ENCODE measurements at places on chromosomes 1 and 21.

DNA sequence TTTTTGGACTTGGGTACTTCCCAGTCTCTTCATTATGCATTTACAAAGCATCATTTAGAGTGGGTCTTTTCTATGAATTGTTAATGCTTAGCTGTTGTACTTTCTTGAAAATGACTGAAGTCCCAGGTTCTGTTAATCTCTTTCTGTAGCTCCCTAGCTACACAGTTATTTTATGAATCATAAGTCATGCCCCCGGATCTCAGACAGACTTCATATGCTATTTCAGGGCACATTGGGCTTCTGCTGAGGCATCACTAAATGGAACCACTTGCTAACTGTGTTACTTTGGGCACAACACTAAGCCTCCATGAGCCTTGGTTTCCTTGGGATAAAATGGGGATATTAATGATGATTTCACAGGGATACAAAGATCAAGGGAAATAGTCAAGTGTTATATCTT is 55.5 kb upstream of the RBM15 start:
- DNase-seq, result no peak

- no peak for DNase-seq
Observed at GRCh38 chr1:63230722-63231121, 91.6 kb upstream of the FOXD3 start.

DNA sequence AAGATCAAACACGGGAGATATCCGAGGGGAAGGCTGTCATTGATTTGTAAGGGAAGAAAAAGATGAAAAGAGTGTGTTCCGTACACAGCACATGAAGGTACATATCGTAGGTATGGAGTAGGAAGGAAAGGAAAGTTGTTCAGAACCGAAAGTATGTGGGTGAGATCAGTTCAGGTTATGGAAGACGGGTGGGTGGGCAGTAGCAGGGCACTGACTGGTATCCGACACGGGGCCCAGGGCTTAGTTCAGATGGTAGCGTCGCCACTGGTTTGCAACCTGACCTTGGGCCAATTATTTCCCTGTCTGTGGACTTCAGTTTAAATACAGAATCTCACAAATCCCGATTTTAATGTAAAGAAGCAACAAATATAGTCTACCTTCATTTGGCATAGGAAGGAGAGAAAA is 27.8 kb upstream of the A3GALT2 start:
- DNase-seq, result no peak

DNA sequence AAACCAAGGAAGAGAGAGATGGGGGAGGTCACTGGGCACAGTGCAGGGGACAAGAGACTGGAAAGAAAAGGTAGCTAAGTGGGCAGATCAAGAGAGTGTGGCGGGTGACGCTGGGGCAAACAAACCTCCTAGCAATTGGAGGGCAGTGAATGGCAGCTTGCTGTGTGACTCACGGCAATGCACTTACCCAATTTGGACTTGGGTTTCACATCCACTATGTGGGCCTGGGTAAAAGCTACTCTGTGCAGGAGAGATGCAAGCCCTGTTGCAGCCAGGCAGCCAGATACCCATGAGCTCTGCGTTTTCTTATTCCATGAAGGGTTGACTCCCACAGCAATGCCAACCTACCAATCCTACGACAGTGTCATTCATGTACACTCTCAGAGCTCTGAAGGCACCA is 9.5 kb downstream of the PLXNA2 start:
- DNase-seq, result no peak

DNA sequence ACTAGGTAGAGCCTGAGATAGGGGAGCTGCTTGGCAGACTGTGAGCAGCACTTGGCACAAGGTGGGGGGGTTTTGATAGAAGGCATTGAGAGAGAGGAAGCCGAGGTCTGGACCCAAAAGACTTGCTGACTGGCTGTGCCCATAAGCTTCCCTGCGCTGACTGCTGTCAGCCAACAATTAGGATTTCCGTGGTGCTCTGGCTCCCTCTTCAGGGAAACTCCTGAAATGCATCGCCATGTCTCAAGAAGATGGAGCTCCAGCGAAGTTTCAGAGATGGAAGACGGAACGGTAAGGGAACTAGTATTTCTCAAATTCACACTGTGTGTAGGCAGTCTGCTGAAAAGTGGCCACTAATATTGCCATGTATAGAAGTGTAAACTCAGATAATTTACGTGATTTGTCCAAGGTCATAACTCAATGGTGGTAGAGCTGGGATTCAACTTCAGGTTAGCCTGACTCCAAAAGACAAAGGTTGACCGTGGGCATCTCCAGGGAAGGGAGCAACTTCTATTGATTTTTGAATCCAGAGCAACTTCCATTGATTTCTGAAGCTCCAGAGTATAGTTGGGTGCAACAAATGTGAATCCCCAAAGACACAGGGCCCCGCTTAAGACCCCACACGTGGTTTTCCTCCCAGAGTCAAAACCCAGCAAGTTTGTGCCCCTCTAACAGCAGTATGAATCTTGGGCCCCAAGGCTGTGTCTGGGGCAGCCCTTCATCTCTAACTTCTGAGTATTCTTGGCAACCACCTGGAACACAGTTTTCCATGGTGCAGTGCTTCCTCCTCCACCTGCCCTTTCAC is 44.5 kb upstream of the CRNN start:
- no peak for DNase-seq

- DNase-seq, result no peak
Observed at GRCh38 chr1:168360151-168361021, 79.7 kb downstream of the TBX19 start.

GRCh38 chr1:180899262-180899661 is 13.4 kb upstream of the KIAA1614 start:
- no peak for DNase-seq

DNA sequence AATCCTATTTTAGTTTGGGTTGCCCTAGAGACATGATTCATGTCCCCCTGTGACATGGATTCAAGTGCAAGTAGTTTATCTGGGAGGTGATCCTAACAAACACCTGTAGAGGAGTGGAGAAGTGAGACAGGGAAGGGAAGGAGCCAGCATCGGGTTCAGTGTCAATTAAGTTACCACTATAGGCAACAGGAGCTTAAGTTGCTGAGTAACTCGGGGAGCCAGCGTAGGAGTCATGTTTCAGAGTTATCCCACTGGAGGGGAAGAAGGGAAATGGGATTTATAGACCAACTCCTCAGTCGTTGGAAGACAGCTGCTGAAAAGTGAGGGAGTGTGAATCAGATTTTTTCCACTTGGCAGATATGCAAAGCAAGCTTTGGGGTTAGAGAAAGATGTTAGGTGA is 54.9 kb downstream of the SLC30A7 start:
- no peak for DNase-seq

- no peak for DNase-seq
Observed at GRCh38 chr1:229137271-229137670, 133.6 kb upstream of the RAB4A start.

DNA sequence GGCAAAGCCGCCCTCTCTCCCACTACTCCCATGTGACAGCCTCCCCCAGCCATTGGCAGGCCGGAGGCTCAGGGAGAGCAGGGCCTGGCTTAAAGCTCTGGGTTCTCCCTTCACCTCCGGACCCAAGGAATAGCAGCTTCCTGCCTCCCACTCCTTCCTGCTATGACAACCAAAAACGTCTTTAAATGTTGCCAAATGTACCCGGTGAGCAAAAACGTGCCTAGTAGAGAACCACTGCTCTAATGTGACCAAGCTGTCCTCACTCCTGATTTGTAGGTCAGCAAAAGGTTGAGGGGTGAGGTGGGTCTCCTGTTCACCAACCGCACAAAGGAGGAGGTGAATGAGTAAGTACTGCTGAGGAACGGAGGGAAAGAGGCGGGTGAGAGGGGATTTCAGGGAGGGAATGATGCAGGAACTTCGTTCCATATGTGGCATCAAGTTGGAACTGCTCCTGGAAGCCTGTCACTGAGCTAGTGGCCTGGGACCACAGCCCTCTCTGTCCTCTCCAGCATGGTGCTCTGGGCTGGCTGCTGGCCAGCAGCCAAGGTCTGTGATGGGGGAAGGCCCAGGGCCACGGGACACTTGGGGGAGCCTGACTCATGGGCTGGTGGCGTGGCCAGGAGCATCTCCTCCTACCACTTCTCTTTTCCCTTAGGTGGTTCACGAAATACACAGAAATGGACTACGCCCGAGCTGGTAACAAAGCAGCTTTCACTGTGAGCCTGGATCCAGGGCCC is 5.7 kb downstream of the MRTO4 start:
- DNase-seq, result no peak

DNA sequence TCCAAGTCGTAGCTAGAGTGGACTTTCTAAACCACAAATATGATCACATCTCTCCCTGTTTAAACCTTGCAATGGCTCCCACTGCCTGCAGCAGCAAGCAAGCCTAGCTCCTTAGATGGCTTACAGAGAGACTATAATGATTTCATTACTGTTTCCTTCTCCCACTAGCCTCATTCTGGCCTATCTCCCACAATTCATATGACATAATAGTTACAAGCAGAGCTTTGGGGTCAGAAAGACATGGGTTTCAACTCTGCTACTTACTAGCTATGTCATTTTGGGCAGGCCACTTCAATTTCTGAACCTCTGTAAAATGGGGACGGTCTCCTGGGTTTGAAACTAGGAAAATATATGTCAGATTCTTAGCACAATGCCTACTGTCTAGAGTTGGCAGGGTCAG is 143.3 kb downstream of the TRABD2B start:
- no peak for DNase-seq

DNA sequence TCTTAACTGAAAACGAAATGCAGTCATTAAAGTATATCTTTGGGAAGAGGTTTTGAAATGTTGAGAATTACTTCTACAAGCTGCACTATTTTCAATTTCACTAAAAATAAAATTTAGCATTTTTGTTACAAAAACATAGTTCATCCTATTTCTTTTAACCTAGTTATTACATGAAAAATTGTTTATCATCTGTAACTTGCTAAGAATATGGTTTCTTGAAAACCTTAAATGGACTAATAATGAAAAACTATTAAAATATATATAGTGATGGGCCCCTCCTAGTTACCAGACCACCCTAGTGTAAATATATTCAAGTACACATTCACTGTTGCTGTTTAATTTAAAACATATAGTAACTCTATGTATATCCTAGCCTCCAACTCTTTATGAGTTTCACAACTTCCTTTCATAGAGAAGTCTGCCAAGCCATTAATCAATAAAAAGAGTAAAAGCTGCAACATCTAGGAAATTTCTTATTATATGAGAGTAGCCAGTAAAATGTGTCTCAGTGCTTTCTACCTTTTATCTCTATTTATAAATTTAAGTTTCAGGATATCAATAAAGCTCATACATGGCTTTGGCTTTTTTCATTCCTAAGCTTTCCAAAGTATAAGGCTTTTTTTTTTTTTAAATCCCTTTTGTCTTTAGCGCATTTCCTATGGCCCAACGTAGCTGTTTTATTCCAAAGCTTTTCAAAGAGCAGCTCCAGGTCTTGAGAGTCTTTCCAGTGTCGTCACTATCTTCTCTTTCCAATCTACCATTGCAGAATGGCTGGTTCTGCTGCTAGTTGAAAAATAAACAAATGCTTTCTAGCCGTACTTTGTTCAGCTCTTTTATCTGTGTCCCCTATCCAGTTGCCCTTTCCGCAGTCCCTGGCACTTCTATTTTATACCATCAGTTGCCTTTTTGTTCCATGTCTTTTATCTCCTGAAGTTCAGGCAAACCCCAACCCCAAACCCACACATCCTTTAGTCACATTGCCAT is 6.5 kb downstream of the IRF2BP2 start:
- no peak for DNase-seq

- no peak for DNase-seq
Observed at GRCh38 chr1:225378880-225379279, 49.0 kb downstream of the LBR start.

- DNase-seq, result no peak
Observed at GRCh38 chr21:25862596-25862995, 127.8 kb downstream of the GABPA start.

GRCh38 chr1:185819798-185820197 is 85.6 kb downstream of the HMCN1 start:
- DNase-seq, result no peak

GRCh38 chr1:110515891-110516290 is 3.1 kb downstream of the KCNA10 start:
- no peak for DNase-seq

GRCh38 chr1:198113342-198113750 is 43.5 kb upstream of the NEK7 start:
- DNase-seq, result no peak

GRCh38 chr1:192443616-192444015 is 126.8 kb downstream of the RGS21 start:
- DNase-seq, result no peak

DNA sequence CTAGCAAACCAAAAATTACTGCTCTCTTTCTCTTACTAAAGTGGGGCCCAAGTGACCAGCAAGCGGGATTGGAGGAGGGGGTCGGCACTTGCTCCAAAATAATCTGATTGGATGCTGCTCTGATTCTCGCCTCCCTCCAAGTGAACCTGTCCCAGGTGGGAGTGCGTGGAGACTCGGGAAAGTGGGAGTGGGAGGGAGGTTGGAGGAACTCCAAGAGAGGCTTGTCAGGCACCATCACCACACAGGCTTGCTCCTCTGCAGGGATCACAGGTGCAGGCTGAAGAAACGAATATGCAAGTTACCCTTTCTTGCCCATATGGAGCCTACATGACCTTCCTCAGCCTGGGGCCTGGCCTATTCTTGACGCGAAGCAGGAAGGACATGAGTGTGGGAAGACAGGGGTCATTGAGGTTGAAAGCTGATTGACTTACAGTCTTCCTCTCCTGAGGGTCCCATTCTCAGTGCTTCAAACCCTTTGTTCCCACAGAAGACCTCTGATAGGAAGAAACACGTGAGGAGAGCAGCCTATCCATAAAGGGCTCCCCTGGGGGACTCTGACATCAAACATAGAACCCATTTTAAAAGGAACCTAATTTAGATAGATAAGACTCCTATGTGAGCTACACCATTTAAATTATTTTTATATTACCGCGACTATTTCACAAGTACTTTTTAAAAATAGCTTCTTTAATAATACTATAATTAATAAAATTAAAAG is 14.2 kb downstream of the RGS8 start:
- DNase-seq, result no peak

DNA sequence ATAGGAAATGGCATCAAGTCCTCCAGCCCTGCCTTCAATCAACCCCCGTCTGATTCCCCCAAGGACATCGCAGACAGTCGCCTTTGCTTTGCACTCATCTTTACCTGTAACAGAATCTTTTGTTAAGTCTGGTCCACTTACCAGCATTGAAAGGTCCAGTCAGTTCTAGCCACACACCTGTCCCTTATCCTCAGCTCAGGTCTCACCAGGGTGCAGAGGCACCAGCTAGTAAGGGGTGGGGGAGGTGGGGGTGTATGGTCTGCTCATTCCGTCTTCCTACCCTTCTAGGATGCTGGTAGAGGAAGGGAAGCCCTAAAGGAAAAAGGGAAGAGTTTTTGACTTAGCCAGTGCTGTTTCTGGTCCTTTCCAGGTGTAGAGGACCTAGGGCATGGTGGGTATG is 427.7 kb downstream of the MATN1 start:
- DNase-seq, result no peak

GRCh38 chr1:11285883-11286734 is 13.1 kb downstream of the UBIAD1 start:
- DNase-seq, result no peak

DNA sequence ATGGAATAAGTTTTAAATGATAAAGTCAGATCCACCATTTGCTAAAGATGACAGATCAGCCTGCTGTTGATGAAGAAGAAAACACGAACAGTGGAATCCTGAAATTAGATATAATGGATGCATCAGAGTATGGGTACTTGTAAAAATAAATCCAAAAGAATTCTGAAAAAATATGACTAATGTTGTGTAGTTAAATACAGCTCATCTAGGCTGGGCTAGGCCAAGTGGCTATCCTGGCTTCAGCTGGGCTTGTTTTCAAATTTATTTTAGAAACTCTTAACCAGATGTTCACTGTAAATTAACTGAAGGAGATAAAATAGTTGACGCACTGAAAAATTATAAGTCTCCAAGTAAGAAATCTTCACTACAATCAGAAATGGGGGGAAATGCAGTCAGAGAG is 7.4 kb upstream of the RGS2 start:
- DNase-seq, result no peak

Data from NCI-H1436 treated with DMSO at 0.1 percent for 48 hours (cell line).